Epithelial cell of proximal tubule (primary cell): ENCODE measurements at places on chromosomes 16 and 17. TPM values are rescaled to one million over a fixed set of nuclear protein-coding genes. Genes with fewer than 3 reads are reported as not detected.

OTOP2 gene
- total RNA-seq: not detected in 2 replicates

GRCh38 chr17:78708510-78708973, 73.5 kb downstream of the CYTH1 start:
- DNase-seq: no peak

DNA sequence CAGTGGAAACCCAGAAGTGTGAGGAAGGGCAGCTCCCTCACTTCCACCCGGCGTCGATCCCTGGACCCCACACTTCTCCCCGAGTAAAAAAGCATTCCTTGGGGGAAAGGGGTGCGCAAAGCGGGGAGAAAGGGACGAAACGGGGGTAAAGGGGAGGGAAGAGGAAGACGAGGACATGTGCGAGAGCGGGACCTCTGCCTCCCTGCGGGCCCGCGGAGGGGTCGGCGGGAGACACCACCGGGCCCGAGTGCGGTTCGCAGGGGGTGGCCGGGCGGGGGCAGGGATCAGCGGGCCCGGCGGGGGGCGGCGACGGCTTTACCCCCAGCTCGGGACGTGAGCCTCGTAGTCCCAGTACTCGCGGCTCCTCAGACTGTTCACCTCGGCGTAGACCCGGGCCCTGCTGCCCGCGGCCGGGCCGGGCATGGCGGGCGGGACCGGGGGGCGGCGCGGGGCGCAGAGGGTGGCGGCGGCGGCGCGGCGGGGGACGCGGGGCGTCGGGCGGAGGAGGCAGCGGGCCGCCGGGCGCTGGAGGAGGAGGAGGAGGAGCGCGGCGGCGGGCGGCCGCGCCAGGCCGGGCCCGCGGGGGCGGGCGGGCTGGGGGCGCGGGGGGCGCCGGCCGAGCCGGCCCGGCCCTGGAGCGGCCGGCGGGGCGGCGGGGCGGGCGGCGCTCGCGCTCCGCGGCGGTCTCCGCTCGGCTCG, 443 bp downstream of the CSNK2A2 start:
- DNase-seq: no peak

- no peak for DNase-seq
Observed at GRCh38 chr16:53545433-53545832, 42.4 kb upstream of the AKTIP start.

GRCh38 chr17:61158376-61158775, 241.3 kb upstream of the TBX2 start:
- no peak for DNase-seq

HOXB4 gene
- 4.3 and 5.7 TPM in 2 replicates for total RNA-seq

NLGN2 gene
- total RNA-seq: 2.5 and 10.3 TPM in 2 replicates

DNA sequence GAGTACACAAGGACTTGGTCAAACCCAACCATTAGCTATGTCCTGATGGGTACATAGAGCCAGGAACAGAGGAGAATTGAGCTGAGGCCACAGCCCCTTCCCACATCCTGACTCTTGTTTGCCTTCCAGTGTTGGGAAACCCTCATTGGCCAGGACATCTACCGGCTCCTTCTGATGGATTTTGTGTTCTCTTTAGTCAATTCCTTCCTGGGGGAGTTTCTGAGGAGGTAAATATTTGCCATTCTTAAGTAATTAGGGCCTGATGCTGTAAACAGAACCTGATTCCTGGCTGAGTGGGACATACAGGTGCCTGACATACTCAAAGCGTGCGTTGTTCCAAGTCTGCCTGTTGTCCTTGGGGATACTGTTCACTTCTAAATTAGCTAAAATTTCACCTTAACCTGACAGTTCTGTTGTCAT, 42.6 kb downstream of the GDE1 start:
- no peak for DNase-seq

OR4D1 gene
- not detected in 2 replicates for total RNA-seq
